ENCODE measurements at places on chromosomes 1 and 21.
A peak's percentile ranks its signal among the peaks of the same experiment; 100 is the strongest.

DNA sequence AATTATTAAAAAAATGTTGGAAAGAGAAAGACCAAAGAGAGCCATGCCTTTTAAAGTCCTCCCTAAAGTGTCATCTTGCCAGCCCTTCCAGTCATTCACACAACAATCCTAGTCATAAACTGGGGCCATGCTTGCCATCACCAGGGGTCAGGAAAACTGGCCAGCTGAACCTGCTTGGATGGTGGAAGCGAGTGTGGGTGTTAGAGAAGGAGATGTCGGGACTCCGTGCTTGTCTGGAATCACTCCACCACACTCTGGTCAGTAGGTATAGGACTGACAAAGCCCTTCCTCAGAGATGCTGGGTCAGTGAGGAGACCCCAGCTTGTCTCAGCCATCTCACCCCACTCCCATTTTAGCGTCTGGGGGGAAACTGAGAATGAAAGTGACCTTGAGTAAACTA lies 3.3 kb upstream of the HAPLN2 start:
- DNase-seq = no peak

- DNase-seq = no peak
Observed at GRCh38 chr1:47751996-47752451, 245.2 kb downstream of the TRABD2B start.

DNA sequence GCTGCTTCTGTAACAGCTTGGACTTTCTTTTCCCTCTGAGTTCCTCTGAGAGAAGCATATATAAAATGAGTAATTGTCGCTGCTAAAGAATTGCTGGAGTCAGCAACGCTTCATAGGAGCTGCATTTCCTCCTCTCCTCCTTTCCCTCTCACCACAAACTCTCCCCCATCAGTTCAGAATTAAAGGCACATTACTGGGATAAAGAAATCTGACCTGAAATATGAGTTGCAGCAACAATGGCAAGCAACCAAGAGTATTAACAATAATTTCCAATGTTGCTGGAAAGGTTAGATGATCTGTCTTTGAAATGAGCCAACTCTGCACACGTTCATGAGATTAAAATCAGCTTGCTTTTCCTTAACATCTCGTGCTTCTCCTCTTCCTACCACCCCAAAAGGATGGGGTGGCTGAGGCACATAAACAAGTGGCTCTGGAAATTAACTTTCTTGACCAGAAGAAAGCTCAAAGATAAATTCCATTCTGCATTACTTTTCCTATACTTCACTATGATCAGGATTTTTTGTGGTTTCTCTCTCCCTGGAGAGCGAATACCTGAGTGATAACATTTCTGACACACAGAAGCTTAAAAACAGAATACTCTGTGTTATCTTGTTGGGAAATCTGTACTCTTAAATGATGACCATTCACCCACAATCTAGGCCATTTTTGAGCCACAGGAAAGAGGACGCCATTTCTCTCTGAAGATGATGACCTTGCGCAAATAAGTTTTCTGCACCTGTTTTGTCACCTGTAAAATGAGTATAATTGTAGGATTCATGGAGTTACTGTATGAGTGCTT lies 90.2 kb downstream of the TGFBR3 start:
- no peak for DNase-seq

- DNase-seq = no peak
Observed at GRCh38 chr1:209421978-209422680, 161.4 kb upstream of the CAMK1G start.

DNA sequence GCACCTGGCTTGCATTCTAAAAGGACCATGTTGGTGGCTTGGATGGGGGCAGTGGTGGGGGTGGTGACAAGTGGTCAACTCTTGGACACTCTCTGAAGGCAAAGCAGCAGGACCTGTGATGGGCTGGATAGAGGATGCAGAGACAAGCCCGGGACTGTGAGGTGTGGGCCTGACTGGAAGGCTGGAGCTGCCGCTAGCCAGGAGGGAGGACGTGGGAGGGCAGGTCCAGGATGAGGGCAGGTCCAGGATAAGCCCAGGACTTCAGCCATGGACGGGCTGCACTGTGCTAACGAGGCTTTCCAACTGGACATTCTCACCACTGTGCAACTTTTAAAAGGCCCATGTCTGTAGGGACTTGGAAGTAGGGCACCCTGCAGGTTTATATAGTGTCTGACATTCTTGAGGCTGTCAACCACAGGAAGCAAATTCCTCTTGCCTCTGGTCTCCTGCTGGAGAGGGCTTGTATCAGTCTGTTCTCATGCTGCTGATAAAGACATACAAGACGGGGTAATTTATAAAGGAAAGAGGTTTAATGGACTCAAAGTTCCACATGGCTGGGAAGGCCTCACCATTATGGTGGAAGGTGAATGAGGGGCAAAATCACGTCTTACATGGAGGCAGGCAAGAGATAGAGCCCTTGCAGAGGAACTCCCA lies 8.3 kb upstream of the C1orf167 start:
- no peak for DNase-seq

DNA sequence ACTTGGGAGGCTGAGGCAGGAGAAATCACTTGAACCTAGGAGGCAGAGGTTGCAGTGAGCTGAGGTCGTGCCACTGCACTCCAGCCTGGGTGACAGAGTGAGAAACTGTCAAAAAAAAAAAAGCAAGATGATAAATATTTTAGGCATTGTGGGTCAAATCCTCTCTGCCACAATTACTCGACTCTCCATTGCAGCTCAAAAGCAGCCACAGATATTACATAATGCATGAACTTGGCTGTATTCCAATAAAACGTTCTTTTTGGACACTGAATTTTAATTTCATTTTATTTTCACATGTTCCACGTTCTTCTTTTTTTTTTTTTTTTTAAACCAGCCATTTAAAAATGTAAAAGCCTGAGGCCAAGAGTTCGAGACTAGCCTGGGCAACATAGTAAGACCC lies 69.4 kb downstream of the TCP10L start:
- DNase-seq = no peak

DNA sequence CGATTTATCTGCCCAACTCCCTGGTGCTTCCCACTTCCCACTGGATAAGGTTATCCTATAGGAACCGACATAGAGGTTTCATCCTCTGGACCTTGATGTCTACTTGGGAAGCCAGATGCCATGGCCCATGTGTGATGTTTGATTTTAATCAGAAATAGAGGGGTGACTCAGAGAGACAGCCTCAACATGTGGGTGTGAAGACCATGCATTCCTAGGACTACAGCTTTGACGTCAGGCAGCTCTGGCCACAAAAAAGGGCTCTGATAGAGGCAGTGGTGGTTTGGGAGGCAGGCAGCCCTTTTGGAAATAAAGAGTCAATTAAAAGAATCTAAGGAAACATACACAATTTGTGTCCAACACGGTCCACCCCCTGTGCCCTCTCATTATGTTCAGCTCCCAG lies 5.2 kb upstream of the SH2D2A start:
- DNase-seq = no peak

DNA sequence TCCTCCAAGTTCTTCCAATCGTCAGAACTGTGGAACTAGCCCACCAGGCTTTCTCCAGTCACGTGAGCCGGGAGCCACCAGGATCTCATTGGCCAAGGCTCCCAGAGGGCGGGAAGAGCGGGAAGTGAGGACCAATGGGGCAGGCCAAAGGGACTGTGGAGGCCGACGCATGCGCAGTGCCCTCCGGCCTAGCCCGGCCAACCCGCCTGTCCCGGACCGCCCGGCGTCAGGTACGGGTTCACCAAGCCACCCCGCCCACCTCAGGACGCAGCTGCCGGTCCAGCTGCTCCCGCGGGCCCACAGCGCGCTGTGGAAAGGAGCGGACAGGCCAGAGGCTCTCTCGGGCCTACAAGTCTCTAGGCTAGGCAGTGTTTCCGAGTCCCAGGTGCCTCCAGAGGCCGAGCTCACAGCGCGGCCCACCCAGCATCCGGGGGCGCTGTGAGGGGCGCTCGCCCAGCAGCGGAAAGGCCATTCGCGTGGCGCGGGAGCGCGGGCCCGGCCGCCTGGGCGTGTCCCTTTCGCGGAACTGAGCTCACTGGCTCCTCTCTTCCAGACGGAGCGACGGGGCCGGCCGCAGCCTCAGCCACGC lies 10.9 kb downstream of the OR14I1 start:
- DNase-seq = no peak

DNA sequence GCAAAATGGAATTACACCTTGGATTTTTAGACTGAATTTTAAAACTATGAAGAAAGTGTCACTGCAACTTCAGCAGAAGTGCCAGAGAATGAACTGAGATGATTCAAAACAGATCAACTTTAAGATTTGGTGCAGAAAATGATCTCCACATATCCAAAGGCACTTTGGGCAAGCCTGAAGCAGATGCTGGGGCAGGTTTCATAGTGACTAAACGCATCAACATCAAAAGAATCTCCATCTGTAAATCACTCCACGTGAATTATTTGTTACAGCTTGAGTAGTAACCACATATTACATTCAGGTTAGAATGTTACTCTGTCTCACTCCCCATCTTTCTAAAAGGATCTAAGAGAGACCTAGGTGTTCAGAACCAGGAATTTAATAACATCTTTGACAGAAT lies 329.0 kb upstream of the ESRRG start:
- DNase-seq = no peak

DNA sequence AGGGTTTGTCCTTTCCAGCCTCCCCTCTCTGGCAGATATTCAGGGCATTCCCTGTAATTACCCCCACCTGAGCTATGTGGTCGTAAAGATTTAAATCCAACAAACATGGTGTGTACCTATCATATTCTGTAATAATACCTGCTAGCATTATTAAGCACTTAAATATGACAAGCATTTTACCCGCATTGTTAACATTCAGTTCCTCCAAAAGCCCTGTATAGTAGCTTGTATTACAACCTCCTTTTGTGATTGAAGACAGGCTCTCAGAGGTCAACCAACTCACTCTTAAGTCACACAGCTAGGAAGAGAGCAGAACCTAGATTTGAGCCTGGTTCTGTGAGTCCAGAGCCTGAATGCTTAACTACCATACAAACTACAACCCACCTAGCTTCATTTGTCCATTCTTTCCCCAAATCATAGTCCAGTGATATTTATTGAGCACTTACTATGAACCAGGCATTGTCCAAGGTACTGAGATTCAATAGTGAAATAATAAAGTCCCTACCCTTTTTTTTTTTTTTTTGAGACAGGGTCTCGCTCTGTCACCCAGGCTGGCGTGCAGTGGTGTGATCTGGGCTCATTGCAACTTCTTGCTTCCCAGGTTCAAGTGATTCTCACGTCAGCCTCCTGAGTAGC lies 13.8 kb upstream of the KDM4A start:
- DNase-seq = no peak

DNA sequence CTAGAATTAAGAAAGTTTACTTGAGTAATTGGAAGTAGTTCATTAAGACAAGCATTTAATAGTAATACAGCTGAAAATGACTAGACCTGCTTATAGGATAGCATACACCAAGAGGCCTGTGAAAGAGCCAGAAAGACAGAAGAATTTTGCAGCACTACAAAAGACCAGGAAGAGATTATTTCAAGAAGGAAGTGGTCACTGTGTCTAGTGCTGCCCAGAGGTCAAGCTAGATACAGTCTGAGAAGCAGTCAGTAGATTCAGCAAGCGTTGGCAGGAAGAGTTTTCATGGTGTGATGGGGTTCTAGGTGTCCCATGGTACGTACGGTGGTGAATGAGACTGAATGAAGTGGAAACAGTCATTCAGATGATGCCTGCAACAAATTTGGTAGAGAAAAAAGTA lies 31.5 kb downstream of the RGS8 start:
- DNase-seq = no peak

DNA sequence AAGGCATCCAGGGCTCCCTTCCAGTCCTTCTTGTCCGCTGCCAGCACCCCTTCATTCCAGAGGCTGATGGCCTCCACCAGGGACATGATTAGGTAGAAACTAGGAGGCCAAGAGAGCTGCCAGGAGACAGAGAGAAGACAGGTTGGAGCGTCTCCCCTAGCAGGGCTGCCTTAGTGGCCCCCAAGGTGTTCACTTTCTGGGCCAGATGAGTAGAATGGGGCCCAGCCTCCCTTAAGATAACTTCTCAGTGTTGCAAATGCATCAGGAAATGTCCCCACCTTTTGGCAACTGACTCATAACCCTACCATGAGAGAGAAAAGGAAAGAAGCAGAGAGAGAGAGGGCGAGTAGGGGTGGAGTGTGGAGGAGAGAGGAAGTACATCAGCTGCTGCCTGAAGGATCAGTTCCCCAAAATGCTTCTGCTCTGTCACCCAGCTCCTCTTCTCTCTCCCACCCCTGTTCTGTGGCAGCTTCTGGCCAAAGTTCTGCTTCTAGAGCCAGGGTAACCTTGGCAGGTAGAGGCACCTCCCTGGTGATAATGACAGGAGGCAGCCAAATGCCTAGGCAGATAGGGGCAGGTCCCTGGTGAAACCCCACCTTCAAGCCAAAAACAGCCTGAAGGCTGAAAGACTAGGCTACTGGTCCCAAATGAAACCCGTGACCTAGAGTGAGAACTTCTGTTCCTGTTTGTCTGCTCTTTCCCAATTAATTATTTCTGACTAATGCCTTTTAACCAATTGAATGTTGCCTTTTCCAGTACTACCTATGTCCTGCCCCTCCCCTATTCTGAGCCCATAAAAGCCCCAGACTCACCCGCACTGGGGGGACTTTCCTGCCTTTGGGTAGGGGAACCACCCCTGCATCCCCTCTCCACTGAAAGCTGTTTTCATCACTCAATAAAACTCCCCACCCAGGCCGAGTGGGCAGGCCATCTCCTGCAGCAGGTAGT lies at the start of gene NCF2:
NCF2 (minus strand) TSS at position 216 of the 948 bp plus-strand sequence; CDS start at position 86, 130 bp downstream.
- DNase-seq = no peak

GRCh38 chr1:197775282-197776262 lies at the start of gene DENND1B:
DENND1B (minus strand) TSS chr1:197775480; CDS start chr1:197775155, 325 bp downstream.
- DNase-seq = peak; percentile 23

GRCh38 chr1:229296541-229296941 lies 25.6 kb downstream of the RAB4A start:
- no peak for DNase-seq

DNA sequence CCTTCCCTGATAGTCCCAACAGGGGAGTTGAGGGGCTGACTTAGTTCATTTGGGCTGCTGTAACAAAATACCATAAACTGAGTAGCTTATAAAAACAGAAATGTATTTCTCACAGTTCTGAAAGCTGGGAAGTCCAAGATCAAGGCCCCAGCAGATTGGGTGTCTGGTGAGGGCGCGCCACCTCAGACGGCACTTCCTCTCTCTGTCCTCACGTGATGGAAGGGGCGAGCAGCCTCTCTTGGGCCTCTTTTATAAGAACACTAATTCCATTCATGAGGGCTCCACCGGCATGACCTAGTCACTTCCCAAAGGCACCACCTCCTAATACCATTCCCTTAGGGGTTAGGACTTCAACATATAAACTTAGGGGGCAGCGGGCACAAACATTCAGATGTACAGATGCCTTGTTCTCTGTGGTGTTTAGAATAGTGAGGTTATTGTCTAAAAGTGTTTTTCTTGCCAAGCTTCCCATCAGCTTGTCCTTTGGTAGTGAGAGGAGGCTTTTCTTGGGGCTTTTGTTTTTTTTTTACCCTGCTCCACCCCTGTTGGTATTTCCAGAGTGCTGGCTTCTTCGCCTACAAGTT lies 20.3 kb downstream of the NIPAL3 start:
- no peak for DNase-seq

GRCh38 chr21:28336314-28336713 lies 656.4 kb downstream of the LTN1 start:
- DNase-seq = no peak

GRCh38 chr1:106120789-106121188 lies 935.7 kb upstream of the PRMT6 start:
- no peak for DNase-seq

All from NCI-H748 treated with DMSO at 0.1 percent for 48 hours (cell line).